Cerebellum (tissue), 4 donors: ENCODE measurements at places on chromosomes 6 and 20. TPM values are rescaled to one million over a fixed set of nuclear protein-coding genes. Genes with fewer than 3 reads are reported as not detected.

VTA1 gene
- 73.3 TPM for total RNA-seq

AKAP7 gene
- 68.0 TPM for total RNA-seq

SNAI1 gene
- total RNA-seq: 0.27 TPM

TNXB gene
- 9.3 TPM for total RNA-seq

OOEP gene
- not detected for total RNA-seq
